Tibial artery (tissue), 4 donors: ENCODE measurements at places on chromosomes 2 and 18.

GRCh38 chr2:239973386-239973785 is 51.8 kb downstream of the NDUFA10 start:
- DNase-seq = no peak

GRCh38 chr18:5661179-5661578 is 117.4 kb upstream of the EPB41L3 start:
- DNase-seq = no peak

DNA sequence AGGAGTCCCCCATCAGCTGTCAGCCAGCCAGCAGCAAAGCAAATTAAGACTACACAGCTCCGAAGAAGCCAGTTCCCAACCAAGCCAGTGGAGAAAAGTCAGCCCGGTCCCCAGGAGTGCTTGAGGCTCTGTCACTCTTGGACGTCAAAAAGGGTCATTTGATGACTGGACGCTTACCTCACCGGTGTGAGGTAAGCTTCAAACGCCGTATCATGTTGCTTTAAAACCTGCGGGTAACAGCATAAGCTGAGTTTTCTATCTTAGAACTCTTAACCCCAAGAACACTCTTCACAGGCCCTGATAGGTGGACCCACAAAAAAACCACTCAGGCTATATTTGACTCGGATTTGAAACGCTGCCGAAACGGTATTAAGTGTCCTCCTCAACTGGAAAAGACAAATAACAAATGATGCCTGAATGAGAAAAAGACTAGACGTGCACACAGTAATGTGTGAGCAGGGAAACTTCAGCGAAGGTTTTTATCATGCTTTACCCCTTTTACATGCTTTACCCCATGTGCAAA is 682 bp upstream of the LNPK start:
- no peak for DNase-seq

- DNase-seq = no peak
Measured at GRCh38 chr18:58225101-58225500, 181.1 kb downstream of the NEDD4L start.

DNA sequence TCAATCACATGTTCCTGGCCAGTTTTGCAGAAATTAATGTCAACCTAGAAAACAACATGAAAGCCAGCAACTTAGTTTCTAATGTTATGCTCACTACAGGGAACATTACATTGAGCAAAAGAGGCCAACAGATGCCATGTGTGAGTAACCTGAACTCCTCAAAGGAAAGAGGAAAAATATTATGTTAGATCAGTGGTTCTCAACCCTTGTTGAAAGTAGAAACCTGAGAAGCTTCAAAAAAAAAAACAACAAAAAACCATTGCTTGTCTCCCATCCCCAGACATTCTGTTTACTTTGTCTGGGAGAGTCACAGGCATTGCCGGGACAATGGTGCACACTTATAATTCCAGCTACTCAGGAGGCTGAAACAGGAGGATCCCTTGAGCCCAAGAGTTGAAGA is 57.7 kb downstream of the METTL4 start:
- DNase-seq = no peak

- no peak for DNase-seq
Measured at GRCh38 chr18:52427521-52428175, 87.7 kb downstream of the DCC start.

DNA sequence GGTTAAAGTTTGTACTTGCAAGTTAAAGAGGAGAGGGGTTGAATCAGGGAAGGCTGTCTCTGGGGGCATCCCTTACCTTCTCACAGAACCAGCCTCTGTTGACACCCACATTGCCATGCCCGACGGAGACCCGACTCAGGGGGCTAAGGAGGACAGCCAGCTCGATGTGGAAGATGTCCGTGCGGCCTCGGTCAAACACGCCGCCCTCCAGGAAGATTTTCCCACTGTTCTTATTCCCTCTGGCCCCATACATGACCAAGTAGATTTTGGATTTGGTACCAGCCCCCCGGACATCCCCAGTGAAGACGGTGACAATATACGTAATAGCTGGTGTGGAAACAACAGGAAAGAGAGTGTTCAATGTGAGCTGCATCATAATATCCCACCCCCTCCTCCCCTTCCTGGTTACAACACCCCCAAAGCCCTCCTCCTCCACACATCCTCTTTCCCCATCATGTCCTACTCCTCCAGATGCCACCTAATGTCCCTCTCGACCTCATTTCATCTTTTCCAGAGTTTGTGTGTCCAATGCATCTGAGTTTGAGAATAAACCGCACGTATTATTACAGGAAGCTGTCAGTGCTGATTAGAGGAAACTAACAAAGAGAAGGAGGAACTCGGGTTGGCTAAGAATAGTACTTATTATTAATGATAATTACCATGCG is 55.7 kb downstream of the LOXHD1 start:
- no peak for DNase-seq

DNA sequence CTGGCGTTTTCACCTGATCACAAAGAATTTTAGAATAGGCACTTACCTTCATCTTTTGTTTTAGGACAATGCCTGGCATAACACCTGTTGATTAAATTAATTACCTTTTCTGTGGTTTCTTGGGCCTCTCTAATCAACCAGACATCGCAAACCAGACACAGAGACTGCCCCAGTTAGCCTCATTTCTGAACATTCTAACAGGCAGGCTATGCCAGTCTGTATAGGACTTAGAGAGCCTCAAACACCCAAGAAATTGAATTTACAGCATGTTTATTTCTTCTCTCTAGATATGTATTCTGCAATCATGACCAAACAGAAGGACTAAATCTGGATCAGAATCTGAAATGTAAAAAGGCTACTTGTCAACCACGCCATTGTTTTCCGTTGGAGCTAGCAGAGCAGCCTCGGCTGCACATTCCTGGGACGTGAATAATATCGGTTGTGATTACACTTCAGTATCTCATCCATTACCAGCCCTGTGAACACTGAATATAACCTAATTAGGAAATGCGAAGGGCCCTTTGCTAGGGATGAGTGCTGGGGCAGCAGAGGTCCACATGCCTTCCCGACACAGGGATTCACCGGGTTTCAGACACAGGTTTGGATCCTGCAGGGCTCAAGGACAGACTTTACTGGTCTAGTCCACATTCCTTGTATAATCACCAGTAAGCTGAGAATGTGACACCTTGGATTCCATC is 17.5 kb upstream of the CDC42EP3 start:
- DNase-seq = no peak

DNA sequence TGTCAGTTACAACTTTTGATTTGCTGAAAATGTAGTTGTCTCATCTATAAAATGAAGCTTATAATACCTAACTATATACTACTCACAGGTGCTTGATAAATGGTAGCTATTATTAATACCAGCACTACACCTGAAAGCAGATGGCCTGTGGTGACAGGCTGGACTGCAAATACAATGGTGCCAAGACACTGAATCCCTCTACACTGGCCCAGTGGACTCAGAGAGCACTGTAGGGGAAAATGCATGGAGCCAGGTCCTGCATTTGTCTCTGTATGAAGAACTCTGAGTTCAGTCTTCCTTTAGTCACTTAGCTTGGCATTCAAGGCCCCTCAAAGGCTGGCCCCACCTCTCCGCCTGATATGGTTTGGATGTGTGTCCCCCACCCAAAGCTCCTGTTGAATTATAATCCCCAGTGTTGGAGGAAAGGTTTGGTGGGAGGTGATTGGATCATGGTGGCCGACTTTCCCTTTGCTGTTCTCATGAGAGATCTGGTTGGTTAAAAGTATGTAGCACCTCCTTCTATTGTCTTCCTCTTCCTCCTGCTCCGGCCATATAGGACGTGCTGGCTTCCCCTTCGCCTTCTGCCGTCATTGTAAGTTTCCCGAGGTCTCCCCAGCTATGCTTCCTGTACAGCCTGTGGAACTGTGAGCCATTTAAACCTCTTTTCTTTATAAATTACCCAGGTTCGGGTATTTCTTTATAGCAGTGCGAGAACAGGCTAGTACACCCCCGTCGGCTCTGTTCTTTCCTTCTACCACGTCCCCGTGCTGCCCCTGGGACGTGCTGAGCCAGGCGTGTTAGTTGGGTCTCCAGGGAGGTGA is 11.1 kb upstream of the NTSR2 start:
- peak; percentile 42 for DNase-seq

- peak; percentile 71 for DNase-seq
Measured at GRCh38 chr18:5628512-5629255, 84.9 kb upstream of the EPB41L3 start.

DNA sequence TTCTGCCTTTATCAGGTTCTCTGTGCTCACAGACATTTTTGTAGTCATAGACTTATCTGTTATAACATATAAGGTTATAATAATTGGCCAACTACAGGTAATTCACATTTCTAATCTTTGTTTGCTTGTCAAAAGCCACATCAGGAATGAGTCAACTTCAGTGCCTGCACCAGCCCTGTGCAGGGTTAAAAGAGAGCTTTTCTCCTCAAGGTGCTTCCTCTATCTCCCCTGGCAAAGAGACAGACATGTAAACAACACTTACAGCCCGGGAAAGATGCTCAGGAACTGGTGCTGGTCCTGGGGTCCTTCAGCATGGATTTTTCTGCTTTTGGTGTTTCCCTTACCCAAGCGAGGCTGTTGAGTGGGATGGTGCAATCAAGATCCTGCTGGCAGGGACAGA is 7.7 kb upstream of the EHD3 start:
- DNase-seq = no peak

DNA sequence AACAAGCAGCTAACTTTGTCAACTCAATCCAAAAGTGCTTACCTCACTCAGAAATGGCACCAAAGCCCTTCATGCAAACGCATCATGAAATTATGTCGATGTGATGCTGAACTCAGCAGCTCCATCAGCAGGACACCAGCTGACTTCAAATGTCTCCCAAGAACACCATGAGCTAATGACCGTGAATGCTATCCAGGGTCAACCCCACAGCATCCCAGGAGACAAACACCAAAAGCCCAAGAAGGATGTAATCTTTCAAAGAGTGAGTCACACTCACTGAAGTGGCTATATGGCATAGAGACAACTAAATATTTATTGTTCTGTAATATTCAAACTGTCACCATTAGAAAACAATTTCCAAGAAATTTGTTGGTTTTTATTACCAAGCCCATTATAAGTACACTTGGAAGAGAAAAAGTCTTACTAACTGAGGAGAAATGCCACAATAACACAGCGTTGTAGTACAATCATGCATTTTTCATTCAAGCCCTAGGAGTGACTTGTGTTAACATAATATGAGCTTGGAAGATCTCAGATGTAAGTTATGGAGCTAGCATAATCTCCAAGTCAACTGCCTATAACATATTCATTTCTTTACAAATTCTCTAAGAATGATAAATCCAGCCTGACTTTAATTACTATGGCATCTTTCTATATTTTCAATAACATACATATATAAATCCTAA is 165.0 kb upstream of the CCDC68 start:
- DNase-seq = no peak

DNA sequence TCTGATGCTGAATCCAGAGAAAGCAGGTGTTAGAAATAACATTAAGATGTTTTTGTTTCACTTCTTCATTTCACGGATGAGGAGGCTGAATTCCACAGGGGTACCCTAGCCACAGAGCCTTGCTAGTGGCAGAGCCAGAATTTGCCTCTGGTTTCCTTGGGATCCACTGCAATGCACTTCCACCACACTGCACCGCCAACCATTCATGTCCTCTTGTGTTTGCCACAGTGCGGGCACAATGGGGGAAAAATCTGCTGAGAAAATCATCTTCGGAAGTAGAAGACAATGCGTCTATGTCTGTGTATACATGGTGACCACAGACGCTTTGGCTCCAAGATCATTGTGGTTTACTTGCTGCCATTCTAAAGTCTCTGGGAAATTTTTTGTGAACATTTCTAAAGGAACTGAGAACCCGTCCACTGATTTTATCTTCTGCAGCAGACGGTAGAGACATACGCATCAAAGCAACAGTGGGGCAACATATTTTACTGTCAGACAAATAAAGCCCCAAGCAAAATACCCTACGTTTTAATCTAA is 14.9 kb downstream of the ICOS start:
- DNase-seq = no peak

- DNase-seq = no peak
Measured at GRCh38 chr18:36176711-36177110, 10.6 kb upstream of the MOCOS start.

GRCh38 chr18:46814399-46814798 is 57.5 kb upstream of the ST8SIA5 start:
- no peak for DNase-seq

GRCh38 chr18:42086288-42086687 is 131.3 kb downstream of the PIK3C3 start:
- DNase-seq = no peak

DNA sequence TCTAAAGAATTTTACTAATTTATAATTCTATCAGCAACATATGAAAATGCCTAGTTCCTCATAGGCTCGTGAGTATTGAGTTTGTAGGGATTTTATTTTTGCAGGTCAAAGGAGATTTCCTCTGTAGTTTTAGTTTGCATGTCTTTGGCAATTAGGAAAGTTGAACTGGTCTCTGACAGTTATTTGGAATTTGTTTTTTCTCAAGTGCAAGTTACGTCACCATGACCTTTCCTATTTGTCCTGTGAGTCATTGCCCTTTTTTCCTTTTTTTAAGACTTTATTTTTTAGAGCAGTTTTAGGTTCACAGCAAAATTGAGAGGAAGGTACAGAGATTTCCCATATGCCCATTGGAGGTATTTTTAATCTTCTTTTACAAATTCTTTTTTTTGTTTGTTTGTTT is 29.0 kb downstream of the RAMP1 start:
- no peak for DNase-seq

DNA sequence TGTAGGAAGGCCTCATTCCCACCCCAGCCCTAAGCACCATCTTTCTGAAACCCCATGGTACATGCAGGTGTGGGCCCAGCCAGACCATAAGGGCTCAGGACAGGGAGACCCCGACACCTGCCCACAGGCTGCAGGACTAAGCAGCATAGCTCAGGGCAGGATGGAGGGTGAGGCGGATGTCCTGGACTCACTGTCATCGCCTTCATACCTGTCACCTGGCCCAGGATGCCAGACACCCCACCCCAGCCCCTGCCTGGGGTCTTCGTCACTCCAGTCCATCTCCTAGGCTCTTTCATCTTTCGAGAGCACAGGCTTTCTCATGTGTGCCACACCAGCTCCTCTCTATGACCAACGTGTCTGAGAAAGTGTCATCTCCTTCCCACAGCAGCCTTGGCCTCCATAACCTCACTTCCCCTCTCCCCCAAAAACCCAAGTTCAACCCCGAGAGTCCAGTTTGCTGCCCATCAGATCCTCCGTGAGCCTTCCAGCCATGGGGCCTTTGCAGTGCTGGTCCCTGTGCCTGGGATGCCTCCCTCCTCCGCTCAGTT is 71.5 kb downstream of the EMX1 start:
- DNase-seq = no peak

GRCh38 chr2:72427022-72427861 is 279.6 kb upstream of the CYP26B1 start:
- no peak for DNase-seq

DNA sequence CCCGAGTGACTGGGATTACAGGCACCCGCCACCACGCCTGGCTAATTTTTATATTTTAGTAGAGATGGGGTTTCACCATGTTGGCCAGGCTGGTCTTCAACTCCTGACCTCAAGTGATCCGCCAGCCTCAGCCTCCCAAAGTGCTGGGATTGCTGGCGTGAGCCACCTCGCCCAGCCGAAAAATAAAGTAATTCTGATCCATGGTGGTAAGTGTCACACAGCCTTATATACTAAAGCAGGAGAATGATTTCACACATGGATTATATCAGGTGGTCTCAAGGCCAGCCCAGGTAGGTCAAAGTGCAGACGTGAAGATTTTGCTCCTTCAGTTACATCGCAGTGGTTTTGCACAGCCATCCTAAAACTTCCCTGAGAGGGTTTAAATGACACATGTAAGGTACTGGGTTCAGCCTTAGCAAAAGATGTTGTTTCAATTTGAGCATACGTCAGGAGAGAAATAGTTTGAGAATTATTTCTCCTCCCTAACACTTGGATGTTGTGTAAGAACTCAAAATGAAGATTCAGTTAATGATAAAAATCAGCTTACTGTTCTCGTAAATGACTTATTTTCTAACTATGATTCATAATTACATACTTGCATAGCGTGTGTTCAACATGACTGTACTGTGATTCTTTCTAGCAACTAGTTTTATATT is 93.0 kb upstream of the SLC39A10 start:
- no peak for DNase-seq
